ENCODE measurements at places on chromosomes 12 and 14.

DNA sequence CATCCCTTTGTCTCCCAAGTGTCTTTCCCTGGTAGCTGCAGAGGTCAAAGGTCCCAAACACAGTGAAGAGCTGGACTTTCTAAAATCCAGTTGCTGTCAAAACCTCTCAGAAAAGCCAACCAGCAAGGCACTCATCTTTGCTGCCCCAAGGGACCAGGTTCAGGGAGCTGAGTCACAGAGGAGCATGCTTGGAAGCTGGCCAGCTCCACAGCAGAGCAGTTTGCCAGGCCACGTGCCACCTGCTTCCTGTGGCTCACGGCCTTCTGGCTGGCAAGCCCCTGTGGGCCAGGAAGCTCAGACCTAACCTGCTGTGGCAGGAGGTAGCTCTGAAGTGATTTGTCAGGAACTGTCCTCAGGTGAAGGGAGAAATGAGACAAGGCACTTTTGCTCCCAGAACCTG lies 3.6 kb downstream of the ISCU start:
- peak; percentile 44 for DNase-seq

GRCh38 chr12:110012137-110012536 lies 12.9 kb downstream of the ANKRD13A start:
- no peak for DNase-seq

DNA sequence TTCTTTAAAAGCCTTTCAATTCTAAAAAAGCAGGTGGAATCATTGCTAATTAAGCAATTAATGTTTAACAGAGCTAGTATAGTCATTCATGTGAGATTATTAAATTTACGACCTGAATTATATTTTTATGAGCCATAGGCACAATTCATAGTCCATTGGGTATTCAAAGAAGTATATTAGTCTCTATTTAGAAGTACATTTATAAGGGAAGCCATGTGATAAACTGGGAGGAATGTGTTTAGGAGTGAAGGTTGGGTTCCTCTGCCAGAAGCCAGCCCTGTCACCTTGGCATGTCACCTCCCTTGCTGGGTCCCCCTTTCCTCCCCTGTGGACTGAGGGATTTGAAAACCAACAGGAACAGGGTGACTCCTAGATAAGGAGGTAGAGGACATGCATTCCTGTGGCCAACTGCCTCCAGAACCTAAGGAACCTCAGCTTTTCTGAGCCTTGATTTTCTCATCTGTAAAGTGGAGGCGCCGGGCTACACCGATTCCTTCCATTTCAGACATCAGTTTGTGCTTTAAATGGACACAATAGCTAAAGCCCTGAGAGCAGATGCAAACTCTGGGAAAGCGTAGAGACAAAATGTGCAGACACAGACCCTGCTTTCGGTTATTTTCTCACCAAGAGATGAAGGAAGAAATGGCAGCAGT lies 5.4 kb upstream of the KRT2 start:
- DNase-seq = no peak

DNA sequence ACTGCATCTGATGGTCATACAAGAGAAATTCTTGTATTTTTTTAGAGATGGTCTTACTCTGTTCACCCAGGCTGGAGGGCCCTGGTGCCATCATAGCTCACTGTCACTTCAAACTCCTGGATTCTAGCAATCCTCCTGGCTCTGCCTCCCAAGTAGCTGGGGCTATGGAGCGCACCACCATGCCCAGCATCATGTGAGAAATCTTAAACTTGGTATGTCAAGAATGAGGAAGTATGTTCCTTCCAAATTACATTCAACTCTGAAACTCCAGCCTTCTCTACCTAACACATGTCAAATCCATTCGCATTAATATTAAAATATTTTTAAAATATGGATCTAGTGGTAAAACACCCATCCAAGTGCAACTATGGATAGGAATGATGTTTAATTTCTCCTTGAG lies 27.5 kb upstream of the CDKN3 start:
- DNase-seq = no peak

DNA sequence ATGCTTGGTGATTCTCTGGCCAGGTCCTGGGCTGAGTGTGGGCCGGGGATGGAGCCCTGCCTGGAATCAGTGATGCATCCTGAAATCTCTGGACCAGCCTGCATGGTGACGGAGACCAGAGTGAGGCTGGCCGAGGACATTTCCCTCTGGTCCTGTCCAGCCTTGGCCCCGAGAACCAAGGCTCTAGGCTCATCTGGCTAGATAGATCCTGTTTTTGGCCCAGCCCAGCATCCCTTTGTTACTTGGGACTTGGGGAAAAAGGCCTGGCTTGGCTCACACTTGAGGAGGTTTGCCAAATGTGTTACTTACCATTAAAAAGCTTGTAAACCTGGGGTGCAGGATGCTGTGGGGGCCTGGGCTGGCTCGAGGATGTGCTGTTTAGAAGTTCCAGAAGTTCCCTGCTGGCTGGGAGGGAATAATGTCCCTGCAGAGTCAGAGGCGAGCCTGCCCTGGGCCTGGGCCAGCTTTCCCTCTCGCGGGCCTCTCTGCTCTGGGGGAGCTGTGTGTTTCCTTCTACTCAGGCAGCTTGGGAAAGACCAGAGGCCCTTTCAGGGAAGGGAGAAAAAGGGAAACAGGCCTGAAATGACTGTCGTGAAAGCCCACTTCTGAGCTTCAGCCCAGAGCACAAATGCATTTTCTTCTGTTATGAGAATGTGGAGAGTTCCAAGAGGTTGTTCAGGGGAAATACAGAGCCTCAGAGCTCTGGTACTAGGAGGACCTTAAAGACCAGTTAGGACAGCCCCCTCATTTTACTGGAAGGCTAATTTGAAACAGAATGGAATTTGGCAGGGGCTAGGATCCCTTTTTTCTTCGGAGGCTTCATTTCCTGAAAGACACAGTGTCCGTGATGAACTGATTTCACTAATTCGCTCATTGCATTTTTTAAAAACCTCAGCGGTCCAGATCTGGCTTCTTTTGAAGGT lies 47.2 kb upstream of the CTDSP2 start:
- DNase-seq = no peak

- DNase-seq = no peak
These were observed 50.6 kb upstream of the REP15 start for GRCh38 chr12:27645671-27646070.

GRCh38 chr12:127143020-127143419 lies 1124.0 kb upstream of the TMEM132C start:
- no peak for DNase-seq

DNA sequence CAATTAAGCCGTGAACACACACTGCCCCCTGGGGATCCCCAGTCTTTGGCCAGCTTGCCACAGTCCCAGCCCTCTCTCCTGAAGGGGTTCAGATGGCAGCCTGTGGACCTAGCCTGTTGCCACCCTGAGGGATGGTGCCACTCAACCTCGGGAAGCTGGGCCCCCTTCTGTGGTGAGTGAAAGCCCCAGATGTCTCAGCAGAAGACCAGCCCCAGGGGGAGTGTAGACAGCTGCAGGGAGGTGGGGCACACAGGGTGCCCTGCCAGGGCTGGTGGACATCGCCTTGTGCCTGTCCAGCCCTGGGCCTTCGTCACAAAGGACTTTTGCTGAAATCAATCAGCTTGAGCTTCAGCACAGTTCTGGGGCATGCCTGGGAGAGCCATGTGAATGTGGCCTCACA lies 32.4 kb downstream of the C14orf132 start:
- DNase-seq = no peak

DNA sequence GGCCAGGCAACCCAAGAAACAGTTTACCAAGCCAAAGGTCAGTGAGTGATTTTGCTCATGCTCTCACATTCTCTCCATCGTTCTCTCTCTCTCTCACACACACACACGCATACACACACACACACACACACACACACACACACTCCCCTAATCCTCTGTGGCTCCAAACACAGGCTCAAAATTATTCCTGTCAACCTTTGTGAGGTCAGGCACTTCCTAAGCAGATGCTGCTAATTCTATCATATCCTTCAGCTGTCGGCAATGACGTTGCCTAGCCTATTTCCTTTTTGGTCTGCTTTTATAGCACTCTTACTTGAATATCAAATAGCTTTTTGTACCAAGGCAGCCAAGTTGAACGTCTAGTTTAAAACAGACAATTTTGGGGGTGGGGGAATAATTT lies 98.9 kb upstream of the EGLN3 start:
- DNase-seq = no peak

Data from activated T-cell treated with anti-CD3 and anti-CD28 coated beads for 1 hour (primary cell).